Cerebellum (tissue), 4 donors: ENCODE measurements at places on chromosomes 7 and 10.

- DNase-seq, result no peak
These were observed 208.6 kb upstream of the GALNT17 start for GRCh38 chr7:70923181-70923845.

- no peak for DNase-seq
These were observed 39.8 kb downstream of the THSD7A start for GRCh38 chr7:11792166-11792565.

- DNase-seq, result no peak
These were observed 87.4 kb downstream of the ZFAND4 start for GRCh38 chr10:45585131-45585530.

GRCh38 chr7:137981175-137981574, 20.7 kb downstream of the CREB3L2 start:
- DNase-seq, result no peak

DNA sequence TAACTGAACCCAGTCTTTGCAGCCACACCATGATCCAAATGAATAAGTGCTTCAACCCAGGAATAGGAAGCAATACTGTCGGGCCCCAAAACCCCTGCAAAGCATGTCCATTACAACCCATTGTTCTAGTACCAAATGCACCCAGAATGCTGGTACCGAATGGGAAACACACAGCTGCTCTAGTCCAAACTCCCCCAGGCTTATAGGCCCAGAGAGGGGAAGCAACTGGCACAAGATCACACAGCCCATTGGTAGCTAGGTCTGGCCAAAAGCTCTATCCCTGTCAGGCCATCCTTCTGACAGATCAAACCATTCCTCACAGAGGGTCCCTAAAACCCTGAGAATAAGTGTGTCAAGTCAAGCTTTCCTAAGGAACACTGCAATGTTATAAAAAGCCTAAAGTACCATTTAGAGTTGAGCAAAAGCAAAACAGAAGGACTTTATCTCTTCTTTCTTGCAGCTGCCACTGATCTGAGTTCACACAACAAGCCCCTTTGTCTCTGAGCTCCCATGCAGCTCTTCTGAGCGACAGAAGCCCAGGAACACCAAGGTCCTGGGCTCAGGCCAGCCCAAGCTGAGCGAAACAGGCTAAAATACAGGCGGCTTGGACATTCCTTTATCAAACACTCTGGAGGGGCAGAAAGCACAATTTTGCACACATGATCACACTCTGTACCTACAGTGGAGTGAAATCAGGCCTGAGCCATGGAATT, 116.7 kb downstream of the SGMS1 start:
- peak; percentile 41 for DNase-seq

DNA sequence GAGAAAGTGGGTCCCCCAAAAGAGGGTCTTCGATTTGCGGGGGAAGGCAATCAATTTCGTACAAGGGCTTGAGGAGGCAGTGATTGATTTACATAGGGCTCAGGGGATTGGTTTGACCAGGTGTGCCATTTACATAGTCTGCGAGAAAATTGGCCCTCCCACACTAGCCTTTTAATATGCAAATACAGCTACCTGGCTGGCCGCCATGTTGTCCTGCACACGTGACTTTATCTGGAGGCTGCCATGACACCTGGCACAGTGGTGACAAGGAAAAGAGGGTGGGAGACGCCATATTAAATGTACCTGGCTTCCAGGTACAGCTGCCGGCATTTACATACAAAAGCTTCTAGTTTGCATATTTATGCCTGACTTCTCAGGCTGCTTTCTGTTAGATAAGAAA, 1577.2 kb upstream of the LRRTM3 start:
- no peak for DNase-seq

- DNase-seq, result no peak
These were observed 2.6 kb downstream of the LIPA start for GRCh38 chr10:89248990-89249389.

DNA sequence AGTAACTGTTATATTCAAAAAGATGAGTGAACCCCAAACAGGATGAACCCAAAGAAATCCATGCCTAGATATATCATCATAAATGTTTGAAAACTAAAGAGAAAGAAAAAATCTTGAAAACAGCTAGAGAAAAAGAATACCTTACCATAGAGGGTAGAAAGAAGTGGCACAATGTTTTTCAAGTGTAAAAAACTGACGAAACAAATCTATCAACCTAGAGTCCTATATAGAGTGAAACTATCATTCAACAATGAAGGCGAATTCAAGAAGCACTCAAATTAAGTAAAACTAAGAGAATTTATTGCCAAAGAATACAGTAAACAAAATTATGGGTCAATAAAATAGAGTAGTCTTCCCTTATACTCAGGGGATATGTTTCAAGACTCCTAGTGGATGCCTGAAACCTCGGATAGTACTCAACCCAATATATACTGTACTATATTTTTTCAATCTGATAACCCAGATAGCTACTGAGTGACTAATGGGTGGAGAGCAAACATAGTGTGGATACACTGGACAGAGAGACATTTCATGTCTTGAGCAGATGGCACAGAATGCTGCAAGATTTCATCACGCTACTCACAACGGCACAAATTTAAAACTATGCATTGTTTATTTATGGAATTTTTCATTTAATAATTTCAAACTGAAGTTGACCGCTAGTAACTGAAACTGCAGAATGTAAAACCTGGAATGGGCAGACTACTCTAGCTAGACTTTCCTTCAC, 52.6 kb upstream of the TMEM106B start:
- DNase-seq, result no peak

GRCh38 chr10:21314906-21315644, 210.4 kb downstream of the SKIDA1 start:
- no peak for DNase-seq

- no peak for DNase-seq
These were observed 138.0 kb upstream of the TARP start for GRCh38 chr7:38411404-38411803.

- DNase-seq, result no peak
These were observed 44.0 kb upstream of the SORBS1 start for GRCh38 chr10:95605163-95605562.

DNA sequence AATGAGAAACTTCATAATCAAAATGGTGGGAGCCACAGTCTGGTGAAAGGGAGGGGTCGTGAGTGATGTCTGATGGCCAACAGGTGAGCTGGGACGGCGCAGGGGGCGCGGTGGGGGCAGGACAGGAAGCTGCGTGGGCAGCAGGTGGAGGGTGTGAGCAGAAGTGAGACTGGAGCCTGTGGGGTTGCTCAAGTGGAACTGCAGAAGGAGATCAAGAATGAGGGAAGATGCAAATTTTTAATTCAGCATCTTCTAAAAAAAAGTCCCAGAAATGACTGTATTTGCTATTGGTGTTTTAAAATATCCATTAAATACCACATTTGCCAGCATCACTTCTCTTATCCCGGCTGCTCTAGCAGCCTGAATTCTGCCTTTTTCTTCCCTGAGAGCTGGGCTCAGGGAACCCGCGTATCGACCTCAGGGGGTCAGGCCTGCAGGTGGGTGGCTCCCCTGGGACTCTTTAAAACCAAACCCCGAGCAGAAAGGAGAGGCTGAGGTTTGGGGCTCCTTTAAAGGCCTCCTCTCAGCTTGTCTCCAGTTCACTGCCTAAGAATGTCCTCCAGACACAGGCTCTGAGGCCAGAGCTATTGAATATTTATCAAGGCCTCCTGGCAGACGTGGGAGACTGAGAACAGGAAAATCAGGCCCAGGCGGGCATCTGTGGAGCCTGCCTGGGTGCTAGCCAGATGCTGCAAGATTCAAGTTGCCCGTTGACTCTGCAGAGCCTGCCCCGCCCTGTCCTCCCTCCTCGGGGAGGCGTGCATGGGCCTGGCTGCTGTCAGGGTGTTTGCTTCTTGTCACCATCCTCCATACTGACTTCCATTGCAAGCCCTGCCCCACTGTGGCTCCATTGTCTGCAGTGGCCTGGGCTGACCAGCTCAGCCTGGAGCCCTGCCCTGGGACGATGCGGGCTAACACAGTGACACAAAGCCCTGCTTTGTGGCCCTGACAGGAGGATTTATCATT, 53.9 kb downstream of the SYPL1 start:
- DNase-seq, result no peak

DNA sequence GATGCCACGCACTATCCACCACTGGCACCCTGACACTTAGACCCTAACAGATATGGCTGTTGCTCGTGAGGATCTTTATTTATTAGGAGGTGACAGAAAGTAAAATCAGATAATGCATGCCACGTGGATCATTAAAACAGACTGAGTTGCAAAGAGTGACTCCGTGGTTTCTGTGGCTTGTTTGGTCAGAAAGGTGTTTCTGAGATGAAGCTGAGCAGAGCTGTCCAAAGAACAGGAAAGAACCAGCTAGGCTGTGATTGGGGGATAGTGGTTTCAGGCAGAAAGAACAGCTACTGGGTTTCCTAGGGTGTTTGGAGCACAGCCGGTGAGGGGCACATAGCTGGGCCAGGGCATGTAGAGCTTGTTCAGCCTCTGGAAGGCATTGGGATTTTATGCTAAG, 34.4 kb downstream of the CSGALNACT2 start:
- no peak for DNase-seq

GRCh38 chr10:48382982-48383381, 76.5 kb downstream of the MAPK8 start:
- no peak for DNase-seq

- no peak for DNase-seq
These were observed 103.8 kb downstream of the NKX6-2 start for GRCh38 chr10:132681858-132682755.

GRCh38 chr7:111164442-111164841, 73.5 kb downstream of the LRRN3 start:
- no peak for DNase-seq

GRCh38 chr10:112802411-112803022, 147.5 kb upstream of the TCF7L2 start:
- DNase-seq, result no peak

- DNase-seq, result no peak
These were observed 29.7 kb downstream of the IL15RA start for GRCh38 chr10:5947471-5948207.

GRCh38 chr7:1237704-1238255, 5.1 kb downstream of the UNCX start:
- peak; percentile 30 for DNase-seq

- no peak for DNase-seq
These were observed 18.0 kb downstream of the NUDT5 start for GRCh38 chr10:12177642-12178041.

- DNase-seq, result no peak
These were observed 303.4 kb downstream of the PCLO start for GRCh38 chr7:82859106-82859850.

DNA sequence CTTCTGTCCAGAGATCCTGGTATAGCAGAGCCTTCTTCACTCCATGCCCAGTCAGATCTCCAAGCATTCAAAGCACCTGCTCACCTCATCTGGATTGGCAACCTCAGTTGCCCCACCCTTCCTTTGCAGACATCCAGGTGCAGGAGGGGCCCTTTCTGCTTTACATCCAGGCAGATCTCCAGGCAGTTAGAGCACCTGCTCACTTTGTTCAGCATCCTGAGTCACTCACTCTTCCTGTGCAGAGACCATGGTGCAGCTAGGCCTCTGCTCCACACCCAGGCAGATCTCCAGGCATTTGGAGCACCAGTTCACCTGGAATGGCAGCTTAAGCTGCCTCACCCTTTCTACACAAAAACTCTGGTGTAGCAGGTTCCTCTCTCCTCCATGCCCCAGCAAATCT, 153.1 kb downstream of the CDK14 start:
- DNase-seq, result no peak

DNA sequence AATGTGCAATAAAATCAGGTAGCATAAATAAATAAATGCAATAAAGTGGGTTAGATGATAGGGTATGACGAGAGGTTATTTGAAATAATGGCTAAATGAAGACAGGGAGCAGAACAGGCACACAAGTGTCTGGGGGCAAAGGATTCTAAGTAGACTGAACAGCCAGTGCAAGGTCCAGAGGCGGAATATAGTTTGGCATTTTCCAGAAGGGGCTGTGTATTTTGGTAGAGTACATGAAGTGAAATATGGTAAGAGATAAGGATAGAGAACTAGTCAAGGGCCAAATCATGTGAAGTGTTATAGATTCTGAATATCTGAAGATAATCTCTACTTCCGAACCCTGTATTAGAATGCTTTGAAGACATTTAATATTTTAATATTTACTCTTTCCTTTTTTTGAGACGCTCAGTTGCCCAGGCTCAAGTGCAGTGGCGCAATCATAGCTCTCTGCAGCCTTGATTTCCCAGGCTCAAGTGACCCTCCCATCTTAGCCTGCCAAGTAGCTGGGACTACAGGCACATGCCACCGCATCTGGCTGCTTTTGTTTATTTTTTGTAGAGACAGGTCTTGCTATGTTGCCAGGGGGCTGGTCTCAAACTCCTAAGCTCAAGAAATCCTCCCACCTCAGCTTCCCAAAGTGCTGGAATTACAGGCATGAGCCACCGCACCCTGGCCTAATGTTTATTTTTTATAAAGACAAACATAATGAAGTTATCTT, 44.4 kb upstream of the CD36 start:
- no peak for DNase-seq

DNA sequence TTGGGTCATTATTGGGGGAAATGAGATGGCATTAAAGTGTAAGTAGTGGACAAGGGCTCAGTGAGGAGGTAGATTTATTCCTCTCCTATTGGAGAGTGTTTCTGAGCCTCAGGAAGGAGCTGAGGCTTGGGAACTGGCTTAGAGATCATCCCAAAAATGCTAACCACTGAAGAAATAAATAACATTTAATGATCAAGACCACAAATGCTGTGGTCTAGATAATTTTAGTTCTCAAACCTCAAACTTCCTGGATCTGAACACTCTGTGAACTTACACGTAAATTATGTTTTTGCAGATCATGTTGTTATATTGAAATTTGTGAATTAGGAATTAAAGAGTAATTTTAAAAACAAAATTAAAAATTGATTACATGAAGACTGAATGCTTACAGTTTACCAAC, 27.3 kb downstream of the MDFIC start:
- DNase-seq, result no peak

DNA sequence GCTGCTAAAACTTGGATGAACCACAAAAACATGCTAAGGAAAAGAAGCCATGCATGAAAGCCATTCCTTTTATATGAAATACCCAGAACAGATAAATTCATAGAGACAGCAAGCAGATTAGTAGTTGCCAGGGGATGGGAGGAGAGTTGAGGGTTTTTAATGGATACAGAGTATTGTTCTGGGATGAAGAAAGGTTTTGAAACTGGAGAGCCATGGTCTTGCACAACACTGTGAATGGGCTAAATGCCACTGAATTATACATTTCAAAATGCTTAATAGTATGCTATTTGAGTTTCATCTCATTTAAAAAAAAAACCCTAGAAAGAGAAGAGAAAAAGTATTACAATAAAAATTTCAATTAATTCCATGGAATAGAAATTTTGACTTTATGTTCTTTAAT, 154.3 kb downstream of the GNAT3 start:
- DNase-seq, result no peak

- DNase-seq, result no peak
These were observed 47.8 kb upstream of the TMEM243 start for GRCh38 chr7:87267239-87267900.
